ENCODE measurements at places on chromosomes 6 and 20.
A peak's percentile ranks its signal among the peaks of the same experiment; 100 is the strongest.

GRCh38 chr6:160455541-160456213 lies 107.5 kb downstream of the SLC22A3 start:
- peak; percentile 57 for DNase-seq

DNA sequence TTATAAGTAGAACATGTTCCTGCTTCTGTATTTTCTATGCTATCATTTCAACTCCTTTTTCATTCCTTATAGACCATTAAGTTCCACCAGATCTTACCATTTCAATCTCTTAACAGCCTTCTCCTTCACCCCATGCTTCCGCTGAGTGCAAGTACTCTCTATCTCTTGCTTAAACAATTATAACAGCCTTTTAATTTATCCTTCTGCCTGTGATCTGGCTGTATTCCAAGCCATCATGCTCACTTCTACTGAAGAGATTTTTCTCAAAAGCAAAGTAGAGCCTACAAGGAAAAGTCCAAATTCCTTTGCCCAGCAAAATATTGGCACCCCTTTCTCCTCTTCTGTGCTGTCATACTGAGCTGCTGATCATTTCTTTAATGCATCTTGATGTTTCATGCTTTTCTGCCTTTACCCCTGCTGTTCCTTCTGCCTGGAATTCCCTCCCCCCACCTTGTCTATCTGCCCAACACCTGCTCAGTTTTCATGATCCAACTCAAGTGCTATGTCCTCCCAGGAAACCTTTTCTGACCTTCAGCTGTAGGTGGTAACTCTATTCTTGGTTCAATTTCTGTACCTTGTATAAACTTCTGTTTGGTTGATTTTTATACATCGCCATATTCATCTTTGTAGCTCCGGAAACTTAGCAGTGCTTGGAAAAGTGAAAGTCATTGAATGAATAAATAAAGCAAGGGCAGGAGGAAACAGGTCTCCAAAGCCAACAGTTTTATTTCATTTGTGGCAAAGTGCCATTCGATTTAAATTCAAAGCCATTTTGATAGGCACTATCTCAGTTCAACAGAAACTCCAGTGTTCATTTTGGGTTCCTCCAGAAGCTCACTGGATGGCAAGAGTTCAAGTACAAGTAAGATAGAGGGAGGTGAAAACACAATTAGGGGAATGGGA lies 10.5 kb upstream of the BMP2 start:
- no peak for DNase-seq

DNA sequence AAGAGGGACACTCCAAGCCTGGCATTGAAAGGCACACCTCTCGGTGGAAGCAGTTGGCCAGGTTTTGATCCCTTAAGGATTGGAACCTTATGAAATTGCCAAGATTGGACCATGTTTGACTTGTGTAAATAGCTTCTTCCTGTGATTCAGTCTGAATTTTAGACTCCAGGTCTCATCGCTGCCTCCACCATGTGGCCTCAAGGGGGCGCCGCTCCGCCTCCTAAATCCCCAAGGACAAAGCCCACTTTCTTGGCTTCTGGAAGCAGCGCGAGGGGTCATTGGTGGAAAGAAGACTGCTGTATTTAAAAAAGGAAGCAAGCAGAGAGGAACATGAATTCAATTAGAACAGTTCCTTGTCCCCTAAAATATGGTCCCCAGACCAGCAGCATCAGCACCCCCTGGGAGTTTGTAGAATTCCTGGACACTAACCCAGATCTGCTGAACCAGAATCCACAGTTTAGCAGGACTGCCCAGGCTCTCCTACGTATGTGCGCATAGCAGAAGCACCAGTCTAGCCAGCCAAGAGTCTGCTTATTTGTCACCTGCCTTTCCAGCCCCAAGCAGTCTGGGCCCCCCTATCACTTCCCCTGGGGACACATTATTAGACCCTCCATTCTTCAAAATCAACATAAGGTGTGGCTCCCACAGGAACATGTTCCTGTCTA lies 108.5 kb downstream of the LY86 start:
- DNase-seq: no peak

DNA sequence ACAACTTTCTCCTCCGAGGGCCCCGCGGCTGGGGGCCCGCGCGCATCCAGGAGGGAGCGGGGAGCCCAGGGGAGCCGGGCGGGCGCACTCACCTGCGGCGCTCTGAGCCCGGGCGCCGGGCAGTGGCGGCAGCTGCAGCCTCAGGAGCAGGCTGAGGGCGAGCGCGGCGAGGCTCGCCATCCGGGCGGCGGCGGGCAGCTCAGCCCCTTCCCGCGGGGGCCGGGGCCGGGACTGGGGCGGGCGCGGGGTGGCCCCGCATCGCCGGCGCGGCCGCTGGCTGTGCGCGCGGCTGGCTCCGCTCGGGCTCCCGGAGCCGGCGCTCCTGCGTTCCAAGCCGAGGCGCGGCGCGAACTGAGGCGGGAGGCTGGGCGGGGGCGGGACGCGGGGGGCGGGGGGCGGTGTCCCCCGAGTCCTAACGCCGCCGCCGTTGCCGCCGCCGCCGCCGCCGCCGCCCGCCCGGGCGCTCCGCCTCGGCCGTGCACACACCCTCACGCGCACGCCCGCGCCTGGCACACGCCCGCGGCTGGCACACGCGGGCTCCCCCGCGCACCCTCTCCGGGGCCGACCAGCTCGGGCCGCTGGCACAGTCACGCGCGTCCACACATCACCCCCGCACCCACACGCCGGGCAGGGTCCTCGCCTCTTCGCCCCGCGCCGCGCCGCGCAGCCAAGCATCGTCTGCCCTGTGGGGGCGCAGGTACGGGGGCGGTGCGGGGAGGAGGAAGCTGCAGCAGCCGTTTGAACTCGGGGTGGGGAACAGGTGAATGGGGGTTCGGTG lies at the start of gene PTPRT:
TSS of gene PTPRT (minus strand) at position 353 of the 778 bp plus-strand sequence. CDS start at position 180, 173 bp downstream.
- no peak for DNase-seq

- DNase-seq: no peak
Observed at GRCh38 chr6:14758421-14759081, 487.3 kb upstream of the JARID2 start.

DNA sequence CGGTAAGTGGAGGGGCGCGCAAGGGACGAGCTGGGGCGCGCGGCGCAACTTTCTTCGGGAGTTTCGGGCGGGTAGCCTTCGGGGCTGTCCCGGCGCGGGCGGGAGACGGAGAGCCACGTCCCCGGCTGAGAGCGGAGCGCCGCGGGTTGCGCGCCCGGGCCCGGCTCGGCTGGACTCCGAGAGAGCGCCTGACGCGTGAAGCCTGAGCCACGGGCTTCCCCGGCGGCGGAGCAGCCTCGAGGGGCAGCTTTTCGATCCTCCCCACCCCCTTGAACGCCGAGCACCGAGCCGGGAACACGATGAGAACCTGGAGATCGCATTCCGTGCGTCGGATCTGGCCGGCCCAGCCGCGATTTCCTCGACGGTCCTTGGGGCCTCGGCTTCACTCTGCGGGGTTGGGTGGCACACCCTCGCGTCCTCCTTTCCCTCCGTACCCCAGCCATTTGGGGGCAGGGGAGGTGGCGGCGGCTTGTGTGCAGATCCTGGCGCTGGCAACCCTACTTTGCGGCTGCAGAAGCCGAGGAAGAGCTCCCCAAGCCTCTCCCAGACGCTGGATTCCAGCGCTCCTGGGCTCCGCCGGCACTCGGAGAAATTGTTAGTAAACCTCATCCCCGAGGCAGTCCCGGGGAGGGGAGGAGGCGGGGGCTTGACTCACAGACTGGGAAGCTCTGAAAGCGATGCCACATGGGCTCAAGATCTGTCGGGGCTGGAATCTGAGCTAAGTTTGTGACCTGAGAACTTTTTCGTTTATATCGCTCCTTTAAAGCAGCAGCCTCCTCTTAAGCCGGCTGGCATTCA lies 572 bp downstream of the DSE start:
- DNase-seq: no peak

- no peak for DNase-seq
Observed at GRCh38 chr20:50794181-50794845, 548 bp upstream of the BCAS4 start.

GRCh38 chr6:147000545-147001488 lies 203.4 kb upstream of the STXBP5 start:
- no peak for DNase-seq

DNA sequence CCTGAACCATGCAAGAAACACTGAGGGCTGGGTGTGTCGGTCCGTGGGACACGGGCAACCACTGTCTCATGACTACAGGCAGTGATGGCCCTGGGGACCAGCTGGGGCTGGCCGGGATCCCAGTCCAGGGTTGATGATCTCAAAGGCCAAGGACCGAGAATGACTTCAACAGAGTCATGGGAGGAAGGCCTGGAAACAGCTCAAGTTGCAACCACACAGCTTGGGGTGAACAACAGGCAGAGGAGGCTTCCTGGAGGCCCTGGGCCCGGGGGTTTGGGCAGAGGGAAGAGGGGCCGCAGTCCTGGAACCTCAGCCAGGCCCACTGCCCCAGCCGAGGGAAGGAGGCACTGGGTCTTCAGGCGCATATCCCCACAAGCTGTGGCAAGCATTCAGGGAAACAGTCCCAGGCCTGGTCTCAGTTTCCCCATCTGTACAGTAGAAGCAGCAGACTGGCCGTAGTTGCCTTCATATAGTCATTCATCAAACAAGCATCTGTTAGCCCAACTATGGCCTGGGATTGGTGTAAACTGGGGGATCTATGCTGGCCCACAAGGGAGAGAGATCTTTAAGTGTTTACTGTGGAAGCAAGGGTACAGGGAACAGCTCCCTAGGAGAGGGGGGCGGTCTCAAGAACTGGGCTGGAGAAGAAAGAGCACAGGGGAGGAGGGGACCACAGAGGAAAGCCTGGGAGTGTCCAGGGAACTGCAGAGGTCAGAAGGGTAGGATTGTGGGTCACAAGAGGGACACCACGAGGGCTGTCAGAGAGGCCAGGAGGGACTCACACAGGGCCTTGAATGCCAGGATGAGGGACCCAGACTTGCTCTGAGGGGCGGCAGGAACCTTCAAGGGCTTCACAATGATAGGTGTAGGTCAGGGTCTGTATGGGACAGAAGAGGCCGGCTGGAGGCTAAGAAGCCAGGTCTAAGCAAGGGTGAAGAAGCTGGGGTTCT lies 2.1 kb downstream of the MYL9 start:
- no peak for DNase-seq

- DNase-seq: no peak
Observed at GRCh38 chr6:27495386-27496135, 22.7 kb upstream of the ZNF184 start.

DNA sequence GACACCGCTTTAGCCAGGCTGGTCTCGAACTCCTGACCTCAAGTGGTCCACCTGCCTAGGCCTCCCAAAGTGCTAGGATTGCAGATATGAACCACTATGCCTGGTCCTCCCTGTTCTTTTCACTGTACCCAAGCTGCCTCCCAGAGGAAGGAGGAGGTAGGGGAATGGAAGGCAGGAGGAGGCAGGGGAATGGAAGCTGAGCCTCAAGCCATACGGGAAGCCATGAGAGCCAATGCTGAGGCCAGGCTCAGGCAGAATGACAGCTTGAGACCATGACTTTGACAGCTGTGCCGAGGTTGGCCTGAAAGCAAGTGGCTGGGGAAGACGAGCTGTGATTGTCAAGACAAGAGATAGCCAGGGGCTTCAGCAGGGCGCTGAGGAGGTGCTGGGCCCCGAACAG lies 13.6 kb upstream of the ZNF335 start:
- no peak for DNase-seq

GRCh38 chr20:41956338-41957074 lies 338.3 kb upstream of the CHD6 start:
- DNase-seq: no peak

- DNase-seq: no peak
Observed at GRCh38 chr20:51418137-51418529, 124.4 kb downstream of the NFATC2 start.

DNA sequence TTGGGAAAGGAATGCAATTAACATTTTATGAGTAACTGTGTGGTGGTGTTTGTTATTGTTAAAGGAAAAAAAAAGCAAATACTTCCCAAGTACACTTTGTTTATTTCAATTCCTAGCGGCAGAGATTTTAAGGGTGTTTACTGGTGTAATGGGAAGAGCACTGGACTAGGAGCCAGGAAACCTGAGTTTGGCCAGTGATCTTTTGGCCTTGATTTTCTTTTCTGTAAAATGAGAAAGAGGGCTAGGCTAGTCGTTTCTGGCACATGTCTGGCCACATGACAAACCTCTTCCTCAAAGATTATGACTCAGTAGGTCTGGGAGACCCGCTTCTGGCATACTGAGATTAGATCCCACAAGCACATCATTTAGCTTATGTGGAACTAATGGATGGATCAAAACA lies 428.1 kb upstream of the NOX3 start:
- DNase-seq: no peak

GRCh38 chr6:134289204-134289575 lies 28.7 kb downstream of the SGK1 start:
- DNase-seq: no peak

- DNase-seq: no peak
Observed at GRCh38 chr20:57291003-57291402, 24.6 kb upstream of the BMP7 start.

- DNase-seq: no peak
Observed at GRCh38 chr20:35956616-35957015, 2.3 kb upstream of the SCAND1 start.

GRCh38 chr6:46191961-46192360 lies 21.2 kb upstream of the ENPP5 start:
- no peak for DNase-seq

GRCh38 chr6:15989397-15989796 lies 139.5 kb upstream of the MYLIP start:
- DNase-seq: no peak

DNA sequence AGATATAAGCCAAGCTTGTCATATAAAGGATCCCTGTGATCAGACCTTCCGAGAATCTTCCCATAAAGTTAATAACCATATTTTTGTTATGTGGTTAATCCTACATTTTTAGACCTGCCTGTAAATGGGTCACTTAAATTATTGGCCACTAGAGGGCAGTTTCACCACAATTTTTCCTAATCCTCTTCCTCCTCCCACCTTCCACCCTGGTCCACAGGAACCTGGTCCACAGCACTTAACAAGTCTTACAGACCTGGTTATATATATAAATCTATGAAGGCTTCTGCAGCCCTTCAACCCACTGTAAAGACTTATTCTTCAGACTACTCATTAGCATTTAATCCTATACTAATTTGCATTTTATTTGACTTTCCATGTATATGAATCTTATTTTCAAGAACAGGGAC lies 28.3 kb downstream of the MRS2 start:
- DNase-seq: no peak

DNA sequence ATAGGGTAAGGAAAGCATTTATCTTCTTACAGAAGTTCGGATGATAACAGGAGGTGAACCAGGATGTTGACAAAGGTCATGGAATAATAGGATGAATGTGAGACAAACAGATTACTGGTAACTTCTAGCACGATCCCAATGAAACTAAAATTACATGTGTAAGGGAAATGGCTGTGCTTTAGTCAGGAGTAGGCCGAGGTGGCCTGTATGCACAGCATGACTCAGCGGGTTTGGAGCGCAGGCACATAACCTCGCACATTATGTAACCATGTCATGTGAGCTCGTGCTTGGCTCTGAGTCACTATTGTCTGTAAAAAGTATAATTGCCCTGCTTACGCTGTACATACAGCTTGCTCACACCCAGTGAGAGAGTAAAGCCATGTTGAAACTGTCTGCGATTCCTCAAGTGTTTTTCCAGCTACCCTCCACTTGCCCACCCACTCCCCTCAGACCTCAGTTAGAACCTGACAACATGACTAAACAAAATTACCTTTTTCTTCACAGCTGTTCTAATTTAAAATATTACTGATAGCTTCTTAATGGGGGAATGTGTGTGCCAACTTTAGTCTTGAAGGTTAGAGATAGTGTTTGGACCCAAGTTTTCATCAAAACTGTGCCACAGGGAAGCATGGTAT lies 8.2 kb downstream of the CYB5R4 start:
- no peak for DNase-seq

GRCh38 chr6:154800338-154800737 lies 67.1 kb downstream of the SCAF8 start:
- no peak for DNase-seq

Measured in activated CD4-positive, alpha-beta T cell treated with anti-CD3 and anti-CD28 coated beads for 1 hour (primary cell).